ENCODE measurements at places on chromosomes 2 and 18.

DNA sequence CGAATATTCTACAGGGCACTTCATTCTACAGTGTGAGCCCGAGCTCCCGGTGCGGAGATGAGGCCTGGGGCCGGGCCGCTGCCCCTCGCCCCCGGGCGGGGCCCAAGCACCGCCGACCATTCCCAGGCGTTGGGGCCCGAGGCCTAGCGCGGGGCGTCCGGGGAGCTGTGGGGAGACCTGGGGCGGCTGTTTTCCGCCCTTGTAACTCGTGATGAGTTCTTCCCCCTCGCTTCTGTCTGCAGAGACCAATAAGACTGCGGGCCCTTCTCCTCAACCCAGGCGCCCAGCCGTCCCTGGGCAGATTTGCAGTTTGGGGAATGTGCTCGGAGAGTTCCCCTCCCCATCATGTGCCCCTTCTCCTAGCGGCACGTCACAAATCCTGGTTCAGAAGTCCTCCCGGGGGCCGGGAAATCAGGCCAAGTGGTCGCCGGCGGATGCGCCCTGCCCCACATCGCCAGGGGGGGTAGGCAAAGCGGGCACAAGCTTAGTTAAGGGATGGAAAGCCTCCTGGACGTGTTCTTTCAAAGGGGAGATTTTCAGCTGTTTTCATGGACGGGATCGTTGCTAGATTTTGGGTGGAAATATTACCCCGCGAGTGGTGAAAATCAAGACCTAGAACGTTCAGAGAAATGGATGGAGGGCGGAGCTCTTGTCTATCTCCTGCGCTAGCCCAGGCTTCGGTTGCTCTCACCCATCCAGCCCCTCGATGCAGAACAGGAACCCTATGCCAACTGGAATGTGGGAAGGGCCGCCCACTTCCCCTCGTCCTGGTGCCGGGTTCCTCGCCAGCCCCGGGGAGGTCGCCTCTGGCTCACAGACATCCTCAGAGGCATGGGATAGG lies 18.8 kb upstream of the HAAO start:
- DNase-seq, result peak; percentile 74

- no peak for DNase-seq
Measured at GRCh38 chr2:19866771-19867170, 35.0 kb downstream of the TTC32 start.

- DNase-seq, result no peak
Measured at GRCh38 chr2:8525236-8525581, 156.6 kb upstream of the ID2 start.

GRCh38 chr2:52810460-52810859 lies 957.1 kb upstream of the CHAC2 start:
- no peak for DNase-seq

DNA sequence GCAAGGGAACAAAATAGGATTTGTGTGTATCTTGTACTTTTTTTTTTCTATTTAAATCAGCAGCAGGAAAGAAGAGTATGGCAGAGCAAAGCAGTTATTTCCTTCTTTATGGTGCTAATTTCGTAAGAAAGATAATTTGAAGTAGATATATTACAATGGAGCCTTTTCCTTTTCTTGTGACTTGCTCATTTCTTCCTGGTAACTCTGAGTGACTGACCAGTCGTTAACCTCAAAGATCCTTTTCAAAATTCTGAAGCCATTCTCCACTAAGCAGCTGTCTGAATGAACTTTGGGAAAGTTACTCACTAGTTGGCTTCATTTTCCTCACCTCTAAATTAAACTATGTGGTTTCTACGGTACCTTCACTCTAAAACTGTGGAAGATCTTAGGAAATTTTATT lies 24.6 kb downstream of the AFTPH start:
- no peak for DNase-seq

GRCh38 chr2:24721470-24721869 lies 71.7 kb downstream of the PTRHD1 start:
- DNase-seq, result peak; percentile 53

GRCh38 chr2:40400336-40400953 lies 51.4 kb downstream of the SLC8A1 start:
- DNase-seq, result no peak

DNA sequence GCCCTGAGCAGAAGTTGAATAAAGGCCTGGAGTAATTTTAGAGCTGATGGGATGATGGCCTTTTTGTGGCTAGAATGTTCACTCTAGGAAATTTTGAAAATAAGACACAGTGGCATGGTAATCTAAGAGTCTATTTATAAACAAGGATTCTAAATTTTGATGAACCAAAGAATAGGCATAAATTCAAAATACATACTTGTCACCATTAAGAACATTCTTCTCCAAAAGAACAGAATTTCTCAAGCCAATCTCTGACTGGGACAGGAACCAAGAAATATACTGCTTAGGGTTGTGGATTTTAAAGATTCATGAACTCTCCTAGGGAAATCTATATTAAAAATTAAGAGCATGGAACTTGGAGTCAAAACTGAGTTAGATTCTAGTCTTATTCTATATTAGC lies 98.2 kb upstream of the SETBP1 start:
- no peak for DNase-seq

- DNase-seq, result no peak
Measured at GRCh38 chr2:205937211-205937610, 148.8 kb downstream of the INO80D start.

GRCh38 chr2:21281791-21282514 lies 158.2 kb downstream of the TDRD15 start:
- DNase-seq, result no peak

- DNase-seq, result no peak
Measured at GRCh38 chr2:39735648-39736047, 43.4 kb downstream of the THUMPD2 start.

DNA sequence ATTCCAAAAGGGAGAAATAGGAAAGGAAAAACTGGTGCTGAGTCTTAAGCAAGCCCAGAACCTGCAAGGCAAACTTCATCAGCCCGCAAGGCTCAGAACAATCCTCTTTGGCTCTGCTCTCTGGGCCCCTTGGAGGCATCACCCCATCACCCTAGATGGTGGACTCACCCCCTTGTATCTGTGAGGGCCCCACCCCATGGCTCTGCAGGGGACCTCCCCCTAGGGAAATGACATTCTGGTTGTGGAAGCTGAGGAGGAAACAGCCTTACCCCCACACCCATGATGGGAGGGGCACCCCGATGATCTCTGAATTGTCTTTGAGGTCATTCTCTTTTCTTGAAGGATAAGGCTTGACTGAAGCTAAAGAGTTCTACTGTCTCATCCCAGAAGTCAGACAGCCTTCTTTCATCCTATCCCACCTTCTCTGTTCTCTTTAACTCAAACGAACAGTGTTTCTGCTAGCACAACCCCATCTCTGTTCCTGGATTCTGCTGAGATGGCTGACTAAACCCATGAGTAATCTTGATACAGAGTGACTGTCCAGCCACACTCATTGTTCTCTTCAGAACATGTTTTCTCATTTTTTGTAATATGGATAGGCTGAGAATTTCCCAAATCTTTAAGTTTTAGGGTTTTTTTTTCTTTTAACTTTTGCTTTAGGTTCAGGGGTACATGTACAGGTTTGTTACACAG lies 492.1 kb upstream of the MYT1L start:
- peak; percentile 5 for DNase-seq

DNA sequence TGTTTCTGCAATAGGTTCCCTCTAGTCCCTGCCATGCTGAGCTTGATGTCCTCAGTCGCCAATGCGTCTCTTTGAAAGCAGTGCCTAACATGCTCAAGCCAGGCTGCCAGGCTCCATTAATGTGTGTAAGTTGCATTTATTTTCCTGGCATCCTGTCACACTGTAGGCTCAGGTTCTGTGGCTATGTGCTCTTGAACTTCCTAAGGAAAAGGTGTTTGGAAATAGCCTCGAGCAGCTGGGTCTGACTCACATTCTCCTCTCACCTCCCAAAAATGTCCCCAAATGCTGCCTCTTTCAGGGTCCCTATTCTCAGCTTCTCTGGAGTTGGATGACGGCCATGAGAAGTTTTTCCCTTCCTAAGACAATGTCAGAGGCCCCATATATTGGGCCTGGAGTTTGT lies 58.0 kb upstream of the SLC14A2 start:
- no peak for DNase-seq

DNA sequence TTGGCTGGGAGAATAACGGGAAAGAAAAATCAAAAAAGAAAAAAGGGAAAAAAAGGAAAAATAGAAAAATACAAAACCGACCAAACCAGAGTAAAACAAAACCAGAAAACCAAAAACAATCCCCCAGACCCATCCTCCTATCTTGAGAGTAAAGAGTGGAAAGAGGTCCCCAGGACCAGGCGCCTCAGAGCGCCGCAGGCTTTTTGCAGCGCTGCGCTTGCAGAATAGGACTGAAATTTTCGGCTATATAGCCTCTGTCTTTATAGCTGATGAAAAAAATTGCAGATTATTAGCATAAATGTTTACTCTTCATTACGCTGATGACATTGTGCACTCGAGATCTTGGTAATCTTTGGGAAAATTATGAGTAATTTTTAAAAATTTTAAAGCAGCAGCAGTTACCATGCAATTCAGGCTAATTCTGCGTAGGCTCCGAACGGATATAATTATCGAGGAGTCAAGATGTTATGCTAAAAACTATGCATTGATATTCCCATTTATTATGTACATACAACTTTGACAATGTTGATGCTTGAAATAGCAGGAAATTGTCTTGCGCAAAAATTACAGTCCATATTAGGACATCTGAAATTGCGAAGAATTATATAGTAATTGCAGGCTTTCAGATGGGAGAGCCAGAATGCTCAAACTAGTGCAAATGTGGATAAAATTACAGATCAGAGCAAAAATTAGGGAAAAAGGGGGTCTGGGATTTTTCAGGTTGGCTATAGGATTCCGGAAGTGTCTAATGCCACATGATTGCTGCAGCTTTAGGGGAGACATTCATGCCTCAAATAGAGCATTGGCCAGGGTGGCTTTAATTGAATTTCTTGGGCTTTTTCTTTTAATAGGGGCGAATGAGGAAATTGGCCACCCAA lies 8.3 kb downstream of the DLX1 start:
- DNase-seq, result no peak

DNA sequence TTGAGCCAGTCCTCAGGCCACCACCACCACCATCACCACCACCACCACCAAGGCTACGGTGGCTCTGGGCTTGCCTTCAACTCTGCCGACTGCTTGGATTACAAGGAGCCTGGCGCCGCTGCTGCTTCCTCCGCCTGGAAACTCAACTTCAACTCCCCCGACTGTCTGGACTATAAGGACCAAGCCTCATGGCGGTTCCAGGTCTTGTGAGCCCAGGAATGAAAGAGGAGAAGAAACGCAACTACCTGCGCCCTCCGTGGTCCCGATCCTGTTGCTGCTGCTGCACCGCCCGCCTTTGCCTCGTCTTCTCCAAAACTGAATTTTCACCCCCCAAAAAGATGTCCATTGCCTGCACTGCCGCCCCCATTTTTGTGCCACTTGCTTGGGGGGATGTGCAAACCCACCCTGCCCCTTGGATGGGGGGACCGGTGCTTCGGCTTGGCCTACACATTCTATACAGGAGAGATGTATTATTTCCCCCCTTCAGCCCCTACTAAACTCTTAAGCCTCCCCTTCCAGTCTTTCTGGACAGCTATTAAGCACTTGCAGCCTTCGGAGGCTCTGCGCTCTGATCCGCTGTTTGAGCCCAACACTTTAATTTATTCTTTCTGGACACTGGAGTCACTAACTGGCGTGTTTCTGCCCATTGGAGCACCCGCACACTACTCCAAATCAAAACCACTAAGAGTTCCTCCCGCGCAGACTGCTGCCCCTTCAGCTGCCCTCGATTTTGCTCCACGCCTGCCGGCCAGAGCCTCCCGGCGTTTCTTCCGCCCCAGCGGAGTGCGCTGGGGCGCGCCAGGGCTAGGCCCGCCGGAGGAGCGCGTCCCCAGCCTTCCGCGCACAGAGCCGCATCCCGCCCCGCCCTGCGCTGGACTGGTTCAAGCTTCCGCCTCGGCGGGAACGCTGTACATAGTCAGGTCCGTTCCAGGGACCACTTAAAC lies 5.7 kb downstream of the OTX1 start:
- no peak for DNase-seq

- DNase-seq, result no peak
Measured at GRCh38 chr2:64122358-64122757, 21.9 kb downstream of the PELI1 start.

- no peak for DNase-seq
Measured at GRCh38 chr2:206361407-206362045, 81.8 kb upstream of the ADAM23 start.

- DNase-seq, result no peak
Measured at GRCh38 chr2:79980816-79981215, 323.7 kb downstream of the LRRTM1 start.

All from SJSA1 (cell line).